ENCODE measurements at places on chromosomes 4 and X. TPM values are rescaled to one million over a fixed set of nuclear protein-coding genes. Genes with fewer than 3 reads are reported as not detected.

DNA sequence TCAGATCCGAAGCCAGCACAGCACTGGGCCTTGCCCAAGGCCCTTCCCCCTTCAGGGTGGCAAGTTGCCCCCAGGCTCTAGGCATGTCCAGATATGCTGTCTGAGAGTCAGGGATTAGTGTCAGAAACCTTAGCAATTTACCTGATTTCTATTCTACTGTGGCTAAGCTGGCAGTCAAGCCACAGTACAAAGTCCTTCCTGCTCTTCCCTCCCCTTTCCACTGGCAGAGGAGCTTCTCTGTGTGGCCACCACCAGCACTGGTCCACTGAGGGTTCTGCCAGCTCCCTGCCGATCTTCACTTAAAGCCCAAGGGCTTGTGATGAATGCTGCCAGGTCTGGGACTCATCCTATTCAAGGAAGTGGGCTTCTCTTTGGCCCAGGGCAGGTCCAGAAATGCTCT is 324.5 kb upstream of the RPS6KA3 start:
- DNase-seq, result no peak

DNA sequence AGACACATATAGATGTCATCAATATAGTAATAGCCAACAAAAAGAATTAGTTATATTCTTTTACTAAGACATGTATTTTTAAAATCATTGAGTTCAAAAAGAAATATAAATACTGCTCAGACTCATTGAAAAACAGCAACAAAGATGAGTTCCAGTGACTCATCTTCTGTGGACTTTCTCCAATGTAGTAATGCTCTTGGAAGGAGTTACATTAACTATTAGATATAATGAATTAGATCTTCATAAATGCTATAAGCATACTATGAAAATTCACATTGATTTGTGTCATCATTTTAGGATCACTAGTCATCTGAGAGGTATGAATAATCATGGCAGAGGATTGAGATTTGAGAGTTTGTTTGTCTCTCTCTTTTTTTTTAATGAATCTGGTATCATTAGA is 547.8 kb upstream of the PCDH7 start:
- no peak for DNase-seq

- no peak for DNase-seq
Observed at GRCh38 chr4:107349732-107350131, 313.6 kb upstream of the DKK2 start.

HPGD gene
- total RNA-seq, result 190 TPM

GRCh38 chr4:80173401-80173800 is 23.9 kb upstream of the PRDM8 start:
- DNase-seq, result no peak

GRCh38 chrX:31223817-31224216 is 152.0 kb upstream of the FTHL17 start:
- no peak for DNase-seq

DNA sequence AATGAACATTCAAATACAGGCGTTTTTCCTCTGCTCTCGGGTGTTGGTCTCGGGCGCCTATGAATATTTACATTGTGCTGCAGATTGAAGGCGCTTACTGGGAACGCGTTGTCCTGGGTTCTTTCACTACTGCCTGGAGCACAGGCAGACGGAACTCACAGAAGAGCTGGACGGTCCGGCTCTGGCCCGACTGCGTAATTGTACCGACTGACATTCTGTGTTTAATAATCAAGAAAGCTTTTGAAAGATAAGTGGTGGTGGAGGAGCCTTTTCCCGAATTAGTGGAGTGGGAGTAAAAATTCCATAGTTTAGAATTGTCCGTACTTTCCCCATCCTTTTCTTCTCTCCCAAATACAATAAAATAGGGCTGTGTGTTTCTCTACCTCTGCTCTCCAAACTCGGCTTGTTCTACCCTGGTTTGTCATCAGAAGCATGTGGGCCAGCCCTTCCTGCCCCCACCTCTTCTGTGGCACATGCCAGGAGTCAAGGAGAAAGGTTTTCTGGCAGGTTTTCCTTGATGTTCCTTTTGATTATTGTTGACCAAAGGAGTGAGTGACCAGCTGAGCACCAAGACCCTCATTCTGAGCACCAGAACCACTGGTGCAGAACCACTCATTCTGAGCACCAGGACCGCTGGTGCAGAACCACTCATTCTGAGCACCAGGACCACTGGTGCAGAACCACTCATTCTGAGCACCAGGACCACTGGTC is 2.3 kb downstream of the FHDC1 start:
- DNase-seq, result no peak

GRCh38 chr4:22712529-22712928 is 19.8 kb downstream of the GBA3 start:
- no peak for DNase-seq

DNA sequence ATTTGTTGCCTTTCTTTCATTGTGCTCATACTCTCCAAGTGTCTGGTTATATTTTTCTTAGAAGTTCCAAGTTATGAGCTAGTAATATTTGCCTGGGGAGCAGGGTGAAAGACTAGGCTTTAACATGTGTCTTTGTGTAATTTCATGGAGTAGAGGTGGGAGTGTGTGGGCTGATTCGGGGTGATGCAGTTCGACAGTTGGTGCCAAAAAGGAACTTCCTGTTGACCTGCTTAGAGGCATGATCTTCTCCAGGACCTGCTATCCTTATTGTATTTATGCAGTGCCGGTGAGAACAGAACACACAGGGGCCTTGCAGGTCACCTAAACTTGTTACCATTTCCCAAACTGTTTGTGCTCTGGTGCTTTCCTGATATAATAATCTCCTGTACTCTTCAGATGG is 21.2 kb downstream of the USP53 start:
- no peak for DNase-seq

DNA sequence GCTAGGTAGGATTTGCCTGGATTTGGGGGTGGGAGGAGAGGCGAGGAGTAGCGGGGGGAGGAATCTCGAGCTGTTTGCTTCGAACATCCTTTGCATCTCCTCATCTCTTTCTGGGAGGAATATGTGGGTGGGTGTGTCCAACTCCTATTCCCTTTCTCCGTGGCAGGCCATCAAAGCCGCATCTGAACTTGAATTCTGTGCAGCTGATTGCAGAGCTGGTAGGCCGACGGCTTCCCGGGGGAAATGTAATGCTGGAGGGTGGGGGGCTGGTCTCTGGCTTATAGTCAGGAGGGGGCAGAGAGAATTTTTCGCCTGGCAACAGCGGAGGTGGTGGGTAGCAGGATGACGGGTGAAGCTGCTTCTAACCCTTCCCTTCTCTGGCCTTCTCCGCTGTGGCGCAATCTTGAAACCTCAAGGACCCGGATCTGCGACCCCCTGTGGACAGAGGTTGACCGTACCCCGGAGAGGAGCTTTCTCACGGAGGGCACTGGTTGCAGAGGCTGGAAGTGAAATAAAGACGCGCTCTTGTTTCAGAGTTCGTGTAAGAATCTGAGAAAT is 628 bp downstream of the ZCCHC12 start:
- DNase-seq, result no peak

DNA sequence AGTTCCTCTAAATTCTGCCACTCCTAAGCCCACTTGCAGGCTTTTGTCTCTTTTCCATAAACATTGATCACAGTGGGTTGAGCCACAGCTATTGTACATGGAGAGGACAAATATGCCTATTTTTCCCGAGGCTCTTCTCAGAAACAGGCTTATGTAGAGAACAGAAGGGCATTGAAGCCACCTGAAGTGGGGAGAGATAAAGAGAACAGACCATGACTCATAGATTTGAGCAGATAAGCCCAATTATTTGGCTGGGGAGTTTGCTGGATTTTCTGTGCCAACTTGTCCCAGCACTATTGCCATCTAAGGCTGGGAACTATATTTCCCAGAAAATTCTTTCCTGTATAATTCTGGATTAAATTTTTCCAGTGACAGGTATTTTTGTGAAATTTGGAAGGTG is 446.1 kb upstream of the RPS6KA3 start:
- DNase-seq, result no peak

APEX2 gene
- total RNA-seq, result 4.1 TPM

DNA sequence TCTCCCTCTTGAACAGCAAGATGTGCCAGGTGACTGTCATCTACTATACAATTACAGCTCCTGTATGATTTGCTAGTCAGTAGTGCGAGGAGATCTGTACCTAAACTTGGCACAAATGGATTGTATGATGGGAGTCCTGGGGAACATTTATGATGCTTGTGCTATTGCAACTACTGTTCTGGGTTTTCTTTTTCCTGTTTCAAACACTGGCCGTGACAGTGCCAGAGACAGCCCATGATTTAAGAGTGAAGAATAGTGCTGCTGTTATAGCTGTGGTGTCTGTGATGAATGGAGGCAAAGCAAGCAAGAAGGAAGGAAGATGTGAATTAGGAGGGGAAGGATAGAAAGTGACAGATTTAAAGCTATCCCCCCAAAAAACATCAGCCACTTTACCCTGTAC is 1868.9 kb downstream of the PCDH7 start:
- no peak for DNase-seq

PHKA1 gene
- 6.7 TPM for total RNA-seq

GRCh38 chrX:41561045-41561444 is 113.9 kb downstream of the NYX start:
- no peak for DNase-seq

MAOB gene
- total RNA-seq, result 53.8 TPM

GRCh38 chr4:150849016-150849415 is 166.1 kb downstream of the LRBA start:
- DNase-seq, result no peak

- no peak for DNase-seq
Observed at GRCh38 chr4:185874516-185875230, 62.7 kb upstream of the SORBS2 start.

DMRTC1 gene
- total RNA-seq, result not detected
